Suprapubic skin (tissue), 4 donors: ENCODE measurements at places on chromosomes 6 and 20. TPM values are rescaled to one million over a fixed set of nuclear protein-coding genes. Genes with fewer than 3 reads are reported as not detected.

The ARMC12 gene
- 1.2 TPM for total RNA-seq

The KIAA1755 gene
- not detected for total RNA-seq

The RIPPLY2 gene
- not detected for total RNA-seq

GRCh38 chr6:41624621-41625380, 13.5 kb upstream of the MDFI start:
- DNase-seq = peak; percentile 25
- no peak overlapping the region for H3K4me3 ChIP-seq
- no peaks in the 10 kb centered on the region for H3K27me3 ChIP-seq
- H3K4me1 ChIP-seq = peaks cover 32% of the 10 kb centered on the region
- no peak overlapping the region for H3K27ac ChIP-seq
- no peaks in the 10 kb centered on the region for H3K36me3 ChIP-seq

GRCh38 chr6:73513496-73513854, 7.4 kb downstream of the EEF1A1 start:
- H3K4me1 ChIP-seq = peaks cover 31% of the 10 kb centered on the region
- H3K27me3 ChIP-seq = no peaks in the 10 kb centered on the region
- H3K27ac ChIP-seq = no peak overlapping the region
